ENCODE measurements at places on chromosomes 16 and 17. TPM values are rescaled to one million over a fixed set of nuclear protein-coding genes. Genes with fewer than 3 reads are reported as not detected.

- DNase-seq, result no peak
Measured at GRCh38 chr17:83175822-83176622, 96.6 kb downstream of the METRNL start.

GRCh38 chr16:56793492-56793891 is 63.6 kb downstream of the NUP93 start:
- DNase-seq, result no peak

DNA sequence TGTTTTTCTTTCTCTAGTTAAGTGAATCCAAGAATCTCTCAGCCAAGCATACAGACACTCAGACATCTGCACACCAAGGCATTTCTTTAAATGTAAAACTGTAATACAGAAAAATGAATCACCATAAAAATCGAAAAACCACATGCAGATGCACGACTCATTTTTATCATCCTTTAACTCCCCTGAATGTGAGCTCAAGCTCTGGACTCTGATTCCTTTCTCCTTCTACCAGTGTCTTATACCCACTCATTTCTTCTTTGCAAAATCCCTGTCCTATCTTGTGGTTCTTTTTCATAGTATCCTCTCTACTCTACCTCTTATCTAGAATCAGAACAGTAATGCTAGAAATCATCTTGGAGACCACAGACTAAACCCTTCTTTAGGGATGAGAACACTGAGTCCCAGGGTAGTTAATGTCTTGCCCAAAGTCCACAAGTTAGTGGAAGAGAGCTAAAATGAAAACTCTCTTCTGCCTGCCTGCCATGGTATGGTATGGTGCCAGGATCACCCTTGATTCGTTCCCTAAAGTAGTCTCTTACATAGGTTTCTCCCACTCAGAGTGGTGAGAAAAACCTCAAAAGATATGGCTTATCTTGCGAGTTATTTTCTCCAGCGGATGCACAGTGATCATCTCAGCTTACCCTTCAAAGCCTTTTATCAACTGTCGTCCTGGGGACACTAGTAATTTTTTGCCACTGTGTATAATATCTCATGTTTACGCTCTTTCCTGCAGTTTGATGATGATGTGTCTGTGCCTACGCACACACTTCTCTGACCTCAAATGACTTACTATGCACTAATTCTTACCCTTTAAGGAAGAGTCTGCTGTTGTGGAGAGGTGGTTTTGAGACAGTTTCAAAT is 30.2 kb downstream of the BRD7 start:
- DNase-seq, result no peak

- DNase-seq, result no peak
Measured at GRCh38 chr17:66450008-66450851, 147.8 kb downstream of the PRKCA start.

- no peak for DNase-seq
Measured at GRCh38 chr17:4004517-4005295, 40.5 kb upstream of the ATP2A3 start.

DNA sequence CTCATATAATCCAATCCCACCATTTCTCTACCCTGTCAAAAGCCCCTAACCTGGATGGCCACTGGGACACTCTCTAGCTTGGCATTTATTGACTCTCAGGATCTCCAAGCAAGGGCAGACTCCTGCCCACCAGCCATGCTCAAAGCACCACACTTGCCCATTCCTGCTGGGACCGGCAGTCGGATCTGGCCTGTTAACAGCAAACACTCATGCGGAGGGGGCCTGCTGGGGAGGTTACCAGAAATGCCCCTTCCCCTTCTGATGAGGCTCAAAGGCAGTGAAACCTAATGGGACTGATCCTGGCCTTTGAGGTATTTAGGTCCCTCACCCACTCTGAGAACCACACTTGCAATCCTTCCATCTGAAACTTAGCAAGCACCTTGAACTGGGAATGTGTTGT is 6.5 kb upstream of the CCL1 start:
- no peak for DNase-seq

DNA sequence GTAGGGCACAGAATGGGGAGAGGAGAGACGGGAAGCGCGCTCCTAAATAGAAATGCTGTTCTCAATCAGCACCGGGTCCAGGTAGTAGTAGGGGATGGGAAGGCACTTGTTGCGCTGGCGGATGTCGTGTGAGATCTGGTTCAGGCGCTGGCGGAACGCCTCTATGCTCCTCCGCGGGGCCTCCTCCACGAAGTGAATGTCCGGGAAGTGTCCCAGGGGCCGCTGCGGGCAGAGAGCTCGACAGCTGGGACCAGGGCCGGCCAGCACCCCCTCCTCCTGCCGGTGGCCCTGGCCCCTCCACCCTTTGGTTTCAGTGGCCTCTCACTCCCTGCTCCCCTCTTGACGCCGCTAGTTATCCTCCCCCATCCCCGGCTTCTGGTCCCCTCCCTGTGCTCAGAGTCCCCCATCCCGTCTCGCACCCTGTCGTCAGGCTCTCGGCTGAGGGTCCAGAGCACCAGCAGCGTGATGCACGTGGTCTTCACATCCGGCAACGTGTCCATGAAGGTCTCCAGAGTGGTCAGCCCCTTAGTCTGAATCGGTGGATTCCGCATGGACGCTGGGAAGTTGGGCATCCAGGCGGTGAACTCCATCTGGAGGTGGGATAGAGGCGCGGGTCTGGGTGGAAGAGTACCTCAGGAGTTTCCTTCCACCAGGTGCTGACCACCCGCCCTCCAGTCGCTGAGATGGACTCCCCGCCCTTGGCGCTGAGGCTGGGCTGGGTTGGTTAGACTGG is 14.6 kb downstream of the ALOX12B start:
- no peak for DNase-seq

- no peak for DNase-seq
Measured at GRCh38 chr16:2148714-2149629, 547 bp downstream of the RAB26 start.

DNA sequence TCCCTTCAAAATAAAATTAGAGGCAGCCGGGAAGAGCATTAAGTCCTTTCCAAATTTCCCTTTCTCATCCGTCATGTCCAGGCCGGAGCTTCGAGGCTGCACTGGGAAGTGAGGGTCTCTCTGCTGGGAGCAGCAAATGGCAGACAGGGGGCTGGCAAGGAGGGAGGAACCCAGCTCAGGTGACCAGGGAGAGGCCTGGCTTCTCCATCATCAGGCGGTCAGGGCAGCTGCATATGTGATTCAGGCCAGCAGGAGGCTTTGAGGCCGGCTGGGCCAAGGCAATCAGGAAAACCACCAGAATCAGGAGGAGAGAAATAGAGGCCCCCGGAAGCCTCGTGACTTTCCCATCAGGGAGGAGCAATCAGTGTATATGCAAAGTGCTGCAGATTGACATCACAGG is 85.0 kb upstream of the RPL38 start:
- DNase-seq, result no peak

The HBQ1 gene
- total RNA-seq, result 1.5 TPM

The ITGB4 gene
- 33.3 TPM for total RNA-seq
